NCI-H2227 treated with DMSO at 0.1 percent for 48 hours (cell line): ENCODE measurements at places on chromosomes 12 and 14.

GRCh38 chr12:109715310-109716091, 1.9 kb downstream of the FAM222A start:
- no peak for DNase-seq

GRCh38 chr12:24537083-24537860, 411.6 kb downstream of the BCAT1 start:
- DNase-seq = no peak

DNA sequence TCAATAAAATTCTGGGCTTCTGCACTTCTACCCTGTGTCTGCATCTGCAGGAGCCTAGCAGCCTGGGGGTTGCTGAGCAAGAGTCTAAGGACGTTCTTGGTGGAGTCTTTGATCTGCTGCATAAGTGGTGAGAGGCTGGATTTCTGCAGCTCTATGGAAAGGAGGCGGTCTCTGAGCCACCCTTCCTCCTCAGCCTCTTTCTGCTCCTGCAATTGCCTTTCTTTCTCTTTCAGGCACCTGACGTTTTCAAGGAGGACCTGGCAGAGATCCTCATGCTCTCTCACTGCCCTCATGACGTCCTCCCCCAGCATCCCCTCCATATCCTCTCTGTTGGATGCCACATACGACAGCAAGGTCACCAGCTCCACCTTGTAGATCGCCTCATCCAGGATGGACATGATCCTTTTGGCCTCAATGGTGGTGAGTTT, 13.6 kb upstream of the TPCN1 start:
- no peak for DNase-seq

GRCh38 chr12:58833853-58834252, 86.5 kb downstream of the LRIG3 start:
- DNase-seq = no peak

DNA sequence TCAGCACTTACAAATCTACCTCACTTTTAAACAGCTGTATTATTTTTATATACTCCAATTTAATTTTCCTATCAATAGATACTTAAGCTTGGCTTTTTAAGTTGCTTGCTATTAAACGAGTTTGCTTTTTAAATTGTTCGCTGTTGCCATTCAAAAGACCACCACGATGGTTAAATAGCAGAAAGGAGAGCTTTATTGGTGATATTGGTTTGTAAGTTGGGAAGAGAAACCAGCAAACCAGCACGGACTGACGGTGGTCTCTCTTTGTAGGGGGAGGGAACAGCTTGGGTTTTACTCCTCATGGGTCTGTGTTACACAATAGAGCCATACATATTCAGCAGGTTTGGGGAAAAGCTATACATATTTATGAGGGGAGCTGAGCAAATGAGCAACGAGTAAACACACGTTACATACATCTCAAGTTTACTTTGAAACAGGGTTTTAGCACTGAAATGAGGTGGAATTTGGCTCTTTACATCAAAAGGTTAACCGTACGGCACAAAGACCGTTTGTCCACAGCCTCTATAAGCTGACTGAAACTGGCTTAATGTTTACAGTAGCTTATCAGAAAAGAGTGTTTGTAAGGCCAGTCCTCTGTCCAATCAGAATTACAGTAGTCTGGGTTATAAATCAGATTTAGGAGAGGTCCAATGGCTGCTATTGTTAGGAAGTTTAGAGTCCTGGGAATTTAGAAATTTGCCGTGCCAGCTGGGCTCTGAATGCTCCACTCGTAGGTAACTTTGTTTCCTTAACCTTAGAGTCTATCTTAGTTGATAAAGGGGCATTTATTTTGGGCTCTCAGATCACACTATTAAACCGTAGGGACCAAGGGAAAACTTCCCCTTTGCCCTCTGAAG, 69.7 kb upstream of the DHRS4 start:
- no peak for DNase-seq
